ENCODE measurements at places on chromosomes 4 and X.

- no peak for DNase-seq
Measured at GRCh38 chr4:7198440-7199128, 6.2 kb downstream of the SORCS2 start.

- DNase-seq = no peak
Measured at GRCh38 chr4:80361329-80361900, 25.9 kb downstream of the CFAP299 start.

- no peak for DNase-seq
Measured at GRCh38 chrX:95885074-95885473, 799.6 kb upstream of the DIAPH2 start.

- peak; percentile 64 for DNase-seq
Measured at GRCh38 chrX:153539171-153539978, 21.9 kb downstream of the ATP2B3 start.

- no peak for DNase-seq
Measured at GRCh38 chr4:37421614-37422013, 177.1 kb downstream of the NWD2 start.

DNA sequence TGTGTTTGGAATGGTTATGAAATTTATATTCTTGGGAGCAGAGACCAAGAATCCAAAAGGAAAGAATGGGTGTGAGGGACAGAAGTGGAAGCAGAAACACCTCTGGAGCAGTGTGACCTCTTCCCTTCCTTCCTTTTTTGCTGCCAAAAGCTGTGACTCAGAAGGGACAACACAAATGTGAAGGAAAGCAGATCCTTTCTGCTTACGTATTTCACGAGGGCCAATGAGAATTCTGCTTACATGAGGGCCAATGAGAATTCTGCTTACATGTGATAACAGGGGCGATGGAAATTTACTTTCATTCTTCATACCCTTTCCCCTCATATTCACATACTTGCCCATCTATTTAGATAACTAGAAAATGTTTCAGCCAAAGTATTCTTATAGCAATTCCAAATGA, 404.6 kb downstream of the PRDM5 start:
- DNase-seq = no peak

DNA sequence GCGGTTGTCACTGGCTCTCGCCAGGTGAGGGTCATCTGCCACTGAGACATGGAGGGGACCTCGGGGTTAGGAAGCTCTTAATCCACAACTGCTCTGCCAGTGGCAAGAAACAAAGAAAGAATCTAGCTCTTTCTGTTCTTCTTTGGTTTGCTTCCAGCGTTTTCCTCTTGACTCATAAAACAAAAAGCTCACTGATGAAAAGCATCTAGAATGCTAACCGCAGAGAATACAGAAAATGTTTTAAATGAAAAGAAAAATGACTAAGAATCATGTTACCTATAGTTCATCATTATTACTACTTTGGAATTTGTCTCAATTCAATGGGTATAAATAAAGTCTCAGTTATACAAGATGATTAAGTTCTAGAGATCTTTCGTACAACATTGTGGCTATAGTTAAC, 274.8 kb upstream of the TENM3 start:
- no peak for DNase-seq

DNA sequence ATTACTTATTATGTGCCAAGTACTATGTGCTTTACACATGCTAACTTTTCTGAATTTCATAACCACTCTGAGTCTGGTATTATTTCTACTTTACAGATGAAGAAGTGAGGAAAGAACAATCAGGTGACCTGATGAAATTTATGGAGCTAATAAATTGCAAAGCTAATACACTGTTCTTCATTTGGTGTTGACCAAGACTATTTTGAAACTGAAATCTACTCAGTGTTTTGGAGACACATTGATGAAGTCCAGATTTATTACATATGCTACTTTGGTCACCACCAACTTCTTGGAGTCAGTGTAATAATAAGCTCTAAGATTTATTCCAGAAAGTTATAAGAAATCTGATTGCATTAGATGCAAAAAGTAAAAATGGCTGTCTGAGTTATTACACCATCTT, 637.9 kb downstream of the FAT4 start:
- DNase-seq = no peak

- DNase-seq = no peak
Measured at GRCh38 chr4:23853986-23854660, 35.7 kb downstream of the PPARGC1A start.

DNA sequence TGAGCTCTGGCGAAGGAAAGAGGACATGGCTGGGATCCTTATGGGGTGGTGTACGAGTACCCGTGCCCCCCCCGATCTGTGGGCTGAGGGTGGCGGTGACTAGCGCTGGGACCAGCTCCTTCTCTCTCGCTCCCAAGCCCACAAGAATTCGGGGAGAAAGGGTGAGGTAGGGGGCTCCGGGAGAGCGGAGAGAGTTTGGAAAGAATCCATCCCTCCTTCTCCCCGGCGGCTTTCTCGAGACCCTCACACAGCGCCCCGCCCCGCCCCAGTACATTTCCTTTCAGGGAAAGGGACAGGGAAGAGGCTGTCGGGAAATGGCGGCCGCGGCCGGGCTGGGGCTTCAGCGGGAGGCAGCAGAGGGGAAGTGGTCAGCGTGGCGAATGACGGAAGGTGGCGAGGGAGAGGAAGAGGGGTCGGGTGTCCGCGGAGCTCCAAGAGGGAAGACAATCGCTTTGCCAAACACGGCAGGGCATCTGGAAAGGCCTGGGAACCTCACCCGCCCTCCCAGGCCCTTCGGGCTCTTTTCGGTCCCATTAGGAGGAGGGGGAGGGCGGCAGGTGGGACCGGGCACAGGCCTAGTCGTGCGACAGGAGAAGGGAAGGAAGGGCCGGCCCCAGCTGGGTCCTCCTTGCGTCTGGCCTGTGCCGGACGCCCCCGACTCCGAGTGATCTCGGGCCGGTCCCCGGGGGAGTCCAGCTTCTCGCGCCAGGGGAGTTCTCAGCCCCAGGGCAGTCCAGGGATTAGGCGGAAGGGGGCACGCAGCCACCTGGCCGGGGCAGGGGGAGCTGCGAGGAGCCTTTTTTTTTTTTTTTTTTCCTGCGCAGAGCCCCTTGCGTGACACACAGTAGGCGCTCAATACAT, 10.2 kb downstream of the HNRNPH2 start:
- DNase-seq = peak; percentile 9

DNA sequence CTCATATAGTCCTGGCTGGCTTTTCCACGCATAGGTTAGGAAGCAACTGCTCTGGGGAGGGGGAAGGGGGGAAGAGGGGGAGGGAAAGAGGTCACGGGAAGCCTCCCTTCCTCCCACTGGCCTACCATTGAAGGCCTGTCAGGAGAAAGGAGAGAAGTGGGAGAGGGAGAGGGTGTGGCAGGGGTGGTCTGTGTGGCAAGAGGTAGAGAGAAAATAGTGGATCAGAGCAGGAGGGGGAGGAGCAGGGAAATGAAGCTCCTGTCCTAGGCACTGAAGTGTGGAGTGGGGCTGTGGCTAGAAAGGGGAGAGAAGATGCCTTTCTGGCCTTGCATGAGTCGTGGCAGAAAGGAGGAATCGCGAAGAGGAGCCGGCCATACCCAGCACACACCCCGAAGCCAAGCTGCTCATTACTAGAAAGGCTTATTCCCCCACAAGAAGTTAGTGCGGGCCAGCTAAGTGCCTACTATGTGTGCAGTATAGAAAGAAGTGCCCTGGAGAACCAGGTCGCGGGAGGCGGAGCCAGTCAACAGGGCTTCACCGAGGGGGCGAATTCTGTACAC, 1.1 kb upstream of the TMEM164 start:
- DNase-seq = no peak

DNA sequence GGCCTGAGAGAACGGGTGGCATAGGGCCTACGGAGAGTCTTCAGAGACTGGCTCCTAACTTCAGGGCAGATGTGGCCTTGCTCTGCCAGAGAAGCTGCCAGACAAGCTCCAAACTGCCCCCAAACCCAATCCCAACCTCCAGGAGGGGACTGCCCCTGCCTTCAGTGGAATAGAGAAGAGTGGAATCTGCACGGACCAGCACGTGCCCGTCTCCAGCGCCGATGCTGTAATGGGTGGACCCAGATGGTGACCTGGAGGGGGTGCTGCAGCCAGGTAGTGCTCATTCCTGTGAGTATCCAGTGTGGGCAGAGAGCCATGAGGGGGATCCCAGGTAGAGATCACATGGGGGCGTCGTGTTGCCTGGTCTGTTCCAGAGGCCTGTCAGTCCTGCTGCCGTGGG, 73.2 kb upstream of the NKX1-1 start:
- no peak for DNase-seq

GRCh38 chr4:17027495-17027894, 129.1 kb upstream of the LDB2 start:
- DNase-seq = no peak

DNA sequence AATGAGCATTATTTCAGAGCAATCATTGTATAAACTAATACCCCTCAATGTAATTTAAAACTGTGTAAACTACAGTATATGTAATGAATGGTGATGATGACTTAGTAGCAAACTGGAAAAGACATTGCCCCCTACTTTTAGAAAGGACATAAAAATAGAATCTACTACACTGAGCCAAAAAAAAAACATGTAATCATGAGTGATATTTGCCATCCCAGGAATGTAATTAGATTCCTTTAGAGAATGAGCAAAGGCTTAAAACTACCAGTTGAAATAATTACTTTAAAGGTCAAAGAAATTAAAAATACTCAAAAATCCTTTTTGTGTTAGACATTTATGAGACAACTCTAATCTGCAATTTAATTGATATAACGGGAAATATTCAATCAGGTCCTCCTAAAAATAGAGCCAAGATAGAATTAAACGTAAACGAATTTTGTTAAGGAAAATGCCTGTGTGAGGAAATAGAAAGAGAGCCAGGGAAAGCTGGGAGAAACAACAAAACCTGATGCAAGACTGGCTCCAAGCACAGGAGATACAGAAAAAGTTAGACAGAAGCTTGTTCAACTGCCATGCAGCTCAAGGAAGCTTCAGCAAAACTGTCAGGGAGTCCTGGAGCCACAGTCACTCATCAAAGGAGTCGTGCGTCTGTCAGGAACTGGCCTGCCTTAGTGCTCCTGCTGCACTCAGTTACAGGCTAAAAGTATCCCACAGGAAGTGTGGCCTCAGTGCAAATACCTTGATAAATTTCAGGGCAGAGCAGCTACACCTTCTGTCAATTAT, 655.7 kb upstream of the INTU start:
- no peak for DNase-seq

DNA sequence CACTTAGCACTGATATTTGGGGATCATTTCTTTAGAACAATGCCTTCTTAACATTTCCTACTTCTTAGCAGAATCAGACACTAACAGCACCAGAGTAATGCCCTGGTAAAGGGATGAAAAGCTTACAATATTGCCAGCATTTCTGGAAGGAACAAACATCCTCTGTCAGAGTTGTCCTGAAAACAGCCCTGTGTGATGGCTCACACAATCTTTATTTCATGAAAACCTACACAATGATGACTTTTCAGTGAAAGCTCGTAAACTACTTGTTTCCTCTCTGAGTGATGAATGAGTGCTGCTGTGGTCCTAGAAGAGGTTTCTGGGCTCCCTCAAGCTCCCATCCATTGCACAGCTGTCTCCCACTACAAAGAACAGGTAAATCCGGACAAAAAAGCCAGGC, 52.8 kb downstream of the GPC4 start:
- DNase-seq = no peak

DNA sequence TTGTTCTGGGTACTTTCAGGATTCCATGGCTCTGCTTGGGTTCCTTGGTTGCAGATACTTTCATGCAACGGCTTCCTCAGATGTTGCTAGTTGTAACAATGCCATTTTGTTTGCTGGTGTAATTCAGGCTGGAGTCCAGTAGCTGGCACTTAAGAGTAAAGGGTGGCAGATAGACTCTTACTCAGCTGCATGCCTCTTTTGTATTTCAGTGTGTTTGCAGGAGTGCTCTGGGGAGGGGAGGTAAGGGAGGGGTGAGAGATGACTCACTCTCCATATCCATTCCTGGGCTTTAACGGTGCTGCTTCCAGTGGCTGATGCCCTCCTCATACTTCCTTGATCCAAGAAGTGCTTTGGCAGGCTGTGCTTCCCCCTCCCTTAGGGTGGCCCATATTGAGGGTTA, 155.2 kb downstream of the ZNF330 start:
- no peak for DNase-seq

DNA sequence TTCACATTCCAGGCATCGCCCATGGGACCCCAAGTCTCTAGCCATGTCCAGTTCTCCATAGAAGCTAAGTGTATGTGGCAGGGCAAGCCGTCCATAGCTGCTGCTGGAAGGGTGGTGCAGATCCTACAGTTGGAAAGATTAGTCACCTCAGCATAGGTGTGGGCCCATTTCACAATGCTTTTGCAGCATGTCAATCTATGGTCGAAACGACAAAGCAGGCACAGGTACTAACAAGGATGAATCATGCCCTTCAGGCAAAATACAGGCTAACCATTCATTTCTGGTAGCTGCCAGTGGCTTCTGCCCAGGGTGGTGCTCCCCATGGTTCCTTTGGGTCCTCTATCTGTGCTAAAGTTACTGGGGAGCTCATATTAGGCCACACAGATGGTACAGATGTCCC, 225.2 kb downstream of the ADGRL3 start:
- no peak for DNase-seq

GRCh38 chr4:151567056-151567455, 158.1 kb downstream of the FHIP1A start:
- no peak for DNase-seq

- no peak for DNase-seq
Measured at GRCh38 chr4:161760008-161760407, 403.8 kb downstream of the FSTL5 start.

DNA sequence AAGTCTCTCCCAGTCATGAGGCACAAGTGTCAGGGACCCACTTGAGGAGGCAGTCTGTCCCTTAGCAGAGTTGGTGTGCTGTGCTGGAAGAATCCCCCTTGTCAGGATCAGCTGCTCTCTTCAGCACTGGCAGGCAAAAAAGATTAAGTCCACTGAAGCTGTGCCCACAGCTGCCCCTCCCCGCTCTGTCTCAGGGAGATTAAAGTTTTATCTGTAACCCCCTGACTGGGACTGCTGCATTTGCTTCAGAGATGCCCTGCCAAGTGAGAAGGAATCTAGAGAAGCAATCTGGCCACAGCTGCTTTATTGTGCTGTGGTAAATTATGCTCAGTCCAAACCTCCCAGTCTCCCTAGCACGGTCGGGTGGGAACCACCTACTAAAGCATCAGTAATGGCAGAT, 37.4 kb upstream of the HEPH start:
- DNase-seq = no peak

GRCh38 chr4:1771555-1772305, 21.4 kb upstream of the FGFR3 start:
- no peak for DNase-seq

- DNase-seq = no peak
Measured at GRCh38 chr4:132269303-132269990, 879.6 kb upstream of the PCDH10 start.

GRCh38 chrX:39513836-39514235, 583.9 kb downstream of the BCOR start:
- no peak for DNase-seq

- no peak for DNase-seq
Measured at GRCh38 chr4:16034010-16034748, 49.6 kb downstream of the PROM1 start.

DNA sequence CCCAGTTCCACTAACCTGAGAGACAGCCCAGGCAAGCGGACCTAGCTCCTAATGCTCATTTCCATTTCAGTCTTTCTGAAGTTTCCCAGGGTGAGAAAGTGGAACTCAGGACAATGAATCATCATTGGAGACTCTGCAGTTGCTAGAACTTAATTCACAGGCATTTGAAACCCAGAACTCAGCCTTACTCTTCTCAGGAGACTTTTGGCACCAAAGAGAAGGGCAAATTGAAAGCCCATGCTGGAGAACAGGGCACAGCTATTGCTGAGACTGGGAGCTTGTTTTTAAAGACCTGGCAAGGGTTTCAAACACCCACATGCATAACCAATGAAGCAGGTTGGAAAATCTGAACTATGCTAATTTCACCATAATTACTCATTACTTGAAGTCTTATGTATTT, 36.0 kb downstream of the BST1 start:
- DNase-seq = no peak

Measured in CD8-positive, alpha-beta T cell (primary cell).